ENCODE measurements at places on chromosomes 2 and 18.

DNA sequence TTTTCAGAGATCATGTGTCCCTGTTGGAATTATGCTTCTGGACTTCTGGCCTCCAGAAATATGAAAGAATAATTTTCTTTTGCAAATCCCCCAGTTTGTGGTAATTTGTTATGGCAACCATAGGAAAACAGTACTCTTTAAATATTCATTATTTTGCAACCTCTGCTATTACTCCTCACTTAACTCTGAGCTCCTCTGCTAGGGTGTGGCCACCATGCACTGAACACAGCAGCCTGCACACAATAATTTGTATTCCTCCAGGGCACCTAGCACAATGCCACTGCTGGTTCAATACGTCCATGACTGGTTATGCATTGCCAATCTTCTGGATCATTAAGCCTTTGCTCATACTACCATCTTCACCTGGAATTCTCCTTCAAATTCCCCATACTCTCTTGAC lies 232.0 kb downstream of the CNTNAP5 start:
- DNase-seq: no peak

GRCh38 chr2:75960472-75961009 lies 249.8 kb upstream of the GCFC2 start:
- DNase-seq: no peak

- DNase-seq: no peak
Measured at GRCh38 chr2:45962177-45962921, 310.9 kb downstream of the PRKCE start.

DNA sequence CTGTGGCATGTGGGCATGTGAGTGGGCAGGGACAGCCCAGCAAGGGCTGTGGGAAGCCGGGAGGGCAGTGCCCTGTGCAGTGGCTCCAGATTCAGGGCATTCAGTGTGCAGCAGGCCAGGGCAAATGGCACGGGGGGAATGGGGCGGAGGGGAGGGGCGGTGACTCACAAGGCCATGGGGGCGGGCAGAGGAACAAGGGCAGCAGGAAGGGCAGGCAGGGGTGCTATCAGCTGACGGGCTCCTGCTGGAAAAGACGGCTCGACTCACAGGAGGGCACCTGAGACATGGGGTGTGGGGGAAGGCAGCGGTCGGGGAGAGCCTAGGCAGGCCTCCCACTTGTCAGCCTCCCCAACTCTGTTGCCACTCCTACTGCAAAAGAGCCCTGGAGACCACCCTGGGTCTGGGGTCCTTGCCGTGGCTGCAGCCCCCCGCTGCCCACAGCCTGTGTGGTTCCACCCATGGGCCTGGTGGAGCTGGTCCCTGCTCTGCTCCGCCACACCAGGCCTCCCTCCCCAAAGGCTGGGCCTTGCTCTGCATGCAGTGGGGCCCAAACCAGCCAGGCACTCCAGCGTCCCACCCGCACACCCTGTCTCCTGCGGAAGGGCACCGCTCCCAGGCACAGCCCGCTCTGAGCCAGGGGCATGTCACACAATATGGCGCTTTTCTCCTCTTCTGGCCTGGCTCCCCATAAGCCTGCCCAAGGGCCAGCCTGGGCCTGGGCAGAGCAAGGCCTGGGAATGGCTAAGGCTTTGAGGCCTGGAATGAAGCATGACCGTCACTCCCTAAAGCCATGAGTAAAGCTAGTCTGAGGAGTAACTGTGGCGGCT lies 25.9 kb downstream of the HS6ST1 start:
- peak; percentile 50 for DNase-seq

DNA sequence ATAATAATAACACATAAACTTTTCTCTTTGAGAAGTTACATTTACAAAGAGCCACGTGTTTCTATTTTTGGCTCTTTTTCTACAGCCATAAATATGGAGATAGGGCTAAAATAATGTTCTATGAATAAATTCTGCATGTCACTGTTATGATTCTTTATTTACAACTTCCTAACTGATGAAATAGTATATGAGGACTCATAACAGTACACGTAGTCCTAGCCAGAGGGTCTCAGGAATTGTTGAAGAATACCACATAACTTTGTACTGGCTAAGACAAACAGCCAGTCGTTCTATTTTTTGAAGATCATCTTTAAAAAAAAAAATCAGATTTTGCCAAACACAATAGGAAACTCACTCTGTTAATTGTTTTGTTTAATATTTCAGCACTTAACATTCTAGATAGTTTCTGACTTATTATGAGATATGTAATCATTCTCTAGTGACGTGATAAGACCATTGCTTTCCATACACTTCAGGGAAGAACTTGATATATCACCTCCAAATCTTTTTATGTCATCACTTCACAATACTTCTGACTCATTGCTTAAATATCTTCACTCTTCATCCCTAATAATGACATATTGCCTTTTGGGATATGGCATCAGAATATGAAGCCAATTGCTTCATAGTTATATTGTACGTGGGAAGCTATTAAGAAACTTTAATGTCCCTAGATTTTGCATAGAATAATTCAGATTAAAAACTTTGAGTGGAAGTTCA lies 256.1 kb downstream of the XIRP2 start:
- no peak for DNase-seq

DNA sequence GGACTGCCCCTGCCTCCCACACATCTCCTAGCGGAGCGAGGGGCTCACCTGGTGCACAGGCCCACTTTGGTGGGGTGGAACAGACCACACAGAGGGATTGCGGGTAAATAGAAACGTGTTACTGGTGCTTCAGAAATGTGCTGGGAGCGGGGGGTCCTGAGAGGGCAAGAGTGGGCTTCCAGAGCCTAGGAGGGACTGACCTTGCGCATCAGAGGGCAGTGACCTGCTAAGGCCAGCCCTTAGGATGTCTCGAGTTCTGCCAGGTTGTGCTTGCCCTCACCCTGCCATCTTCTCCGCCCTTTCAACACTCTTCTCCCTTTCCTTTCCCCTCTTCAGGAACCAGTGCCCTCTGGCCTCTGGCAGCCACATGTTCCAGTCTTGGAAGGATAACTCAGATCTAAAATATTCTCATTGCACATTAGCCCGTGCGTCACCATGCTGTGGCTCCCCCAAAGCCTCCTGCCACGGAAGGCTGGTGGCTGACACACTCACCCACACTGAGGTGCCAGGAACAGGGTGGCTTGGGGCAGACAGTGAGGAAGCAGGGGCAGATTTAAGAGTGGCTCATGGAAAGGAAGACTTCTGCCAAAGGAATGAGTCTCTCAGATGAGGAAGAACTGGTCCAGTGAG lies 89.6 kb downstream of the MCFD2 start:
- no peak for DNase-seq

DNA sequence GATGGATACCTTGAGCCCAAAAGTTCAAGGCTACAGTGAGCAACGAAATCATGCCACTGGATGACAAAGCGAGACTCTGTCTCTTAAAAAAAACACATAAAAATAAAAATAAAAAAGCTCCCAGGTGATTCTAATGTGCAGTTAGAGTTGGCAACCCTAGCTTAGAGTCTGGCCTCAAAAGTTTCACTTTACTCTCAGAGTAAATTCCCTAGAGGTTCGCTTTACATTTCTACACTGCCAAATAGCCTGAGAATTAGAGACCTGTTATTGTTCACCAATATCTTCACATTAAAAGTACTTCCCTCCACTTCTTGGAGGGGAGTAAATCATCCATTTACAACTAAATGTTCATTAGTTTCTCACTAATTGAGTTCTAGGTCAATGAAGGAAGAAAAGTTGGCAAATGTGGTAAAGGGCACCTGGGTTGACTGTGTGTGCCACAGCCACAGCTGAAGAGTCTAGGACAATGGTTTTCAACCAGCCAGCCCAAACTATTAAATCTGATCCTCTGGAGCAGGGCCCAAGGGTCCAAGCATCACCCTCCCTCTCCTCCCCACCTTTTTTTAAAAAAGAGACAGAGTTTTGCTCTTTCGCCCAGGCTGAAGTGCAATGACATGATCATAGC lies 15.2 kb upstream of the TMEM37 start:
- no peak for DNase-seq

GRCh38 chr2:17579605-17580318 lies 39.3 kb downstream of the VSNL1 start:
- peak; percentile 59 for DNase-seq

DNA sequence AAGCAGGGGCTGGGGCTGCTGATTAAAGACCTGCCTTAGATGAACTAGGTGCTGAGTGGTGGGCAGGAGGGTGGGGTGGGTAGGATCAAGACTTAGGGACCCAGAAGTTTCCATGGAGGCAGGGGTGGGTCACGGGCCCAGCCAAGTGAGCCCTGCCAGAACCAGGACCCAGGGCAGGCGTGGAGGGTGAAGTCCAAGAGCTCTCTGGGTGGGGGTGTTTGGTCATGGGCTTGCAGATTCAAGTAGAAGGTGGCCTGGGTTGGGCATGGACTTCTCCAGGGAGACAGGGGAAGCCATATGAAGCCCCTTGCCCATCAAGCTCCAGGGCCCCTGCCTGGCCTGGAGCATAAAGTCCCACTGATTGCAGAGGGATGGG lies 168.8 kb downstream of the SMAD7 start:
- DNase-seq: no peak

DNA sequence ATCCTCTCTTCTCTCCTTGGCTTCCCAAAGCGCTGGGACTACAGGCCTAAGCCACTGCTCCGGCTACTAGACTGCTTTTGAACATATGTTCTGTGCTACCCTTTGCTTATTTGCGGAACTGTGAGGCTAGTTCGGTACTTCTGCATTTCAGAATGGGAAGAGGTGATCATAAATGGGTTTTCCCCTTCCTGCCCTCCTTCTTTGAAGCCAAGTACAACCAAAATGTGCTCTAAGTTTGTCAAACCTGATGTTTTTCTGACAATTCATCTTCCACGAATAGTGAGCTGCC lies 1.7 kb upstream of the ESCO1 start:
- DNase-seq: no peak

DNA sequence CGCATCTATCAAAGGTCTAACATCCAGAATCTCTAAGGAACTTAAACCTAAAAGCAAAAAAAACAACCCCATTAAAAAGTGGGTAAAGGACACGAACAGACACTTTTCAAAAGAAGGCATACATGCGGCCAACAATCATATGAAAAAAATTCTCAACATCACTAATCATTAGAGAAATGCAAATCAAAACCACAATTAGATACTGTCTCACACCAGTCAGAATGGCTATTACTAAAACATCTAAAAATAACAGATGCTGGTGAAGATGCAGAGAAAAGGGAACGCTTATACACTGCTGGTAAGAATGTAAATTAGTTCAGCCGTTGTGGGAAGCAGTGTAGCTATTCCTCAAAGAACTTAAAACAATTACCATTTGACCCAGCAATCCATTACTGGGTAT lies 38.0 kb downstream of the PPP3R1 start:
- no peak for DNase-seq

DNA sequence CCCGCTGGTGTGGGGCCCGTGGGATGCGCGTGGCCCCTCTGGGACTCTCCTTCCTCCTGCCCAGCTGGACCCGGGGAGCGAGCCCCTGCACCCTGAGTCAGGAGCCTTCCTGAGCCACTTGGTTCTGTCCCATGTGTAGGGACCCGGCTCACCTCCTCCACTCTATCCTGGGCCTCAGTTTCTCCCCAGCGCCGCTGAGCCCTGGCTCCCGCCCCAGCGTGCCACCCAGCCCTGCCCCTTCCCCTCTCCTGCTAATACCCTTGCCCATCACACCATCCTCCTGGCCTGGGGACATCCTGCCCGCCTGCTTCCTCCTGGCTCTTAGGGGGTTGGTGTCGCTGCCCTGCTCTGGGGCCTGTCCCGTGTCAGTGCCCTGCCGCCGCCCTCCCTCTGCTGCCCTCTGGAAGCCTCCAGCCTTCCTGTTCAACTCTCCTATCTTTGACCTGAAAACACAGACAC lies 24.8 kb downstream of the GPC1 start:
- no peak for DNase-seq

DNA sequence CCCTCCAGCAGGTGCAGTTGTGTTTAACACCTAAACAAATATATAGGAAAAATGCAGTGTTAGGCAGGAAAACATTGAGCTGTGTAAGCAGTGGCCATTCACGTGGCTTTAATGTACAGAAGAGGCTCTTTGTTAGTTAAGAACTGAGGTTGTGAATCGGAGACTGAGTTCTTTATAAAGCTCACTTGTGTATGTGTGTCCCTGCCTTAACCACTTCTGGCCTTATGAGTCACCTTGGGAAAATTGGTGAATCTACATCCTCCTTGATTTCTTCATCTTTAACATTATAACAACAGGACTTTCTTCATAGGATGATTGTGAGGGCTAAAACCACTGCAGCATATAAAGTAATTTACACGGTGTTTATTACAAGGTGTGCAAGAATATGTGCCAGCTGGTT lies 188.4 kb upstream of the TPO start:
- no peak for DNase-seq

Data from mucosa of descending colon (tissue), 3 donors.